ENCODE measurements at places on chromosomes 16 and 17. TPM values are rescaled to one million over a fixed set of nuclear protein-coding genes. Genes with fewer than 3 reads are reported as not detected.
A peak's percentile ranks its signal among the peaks of the same experiment; 100 is the strongest.

SEPTIN12 gene
- not detected for total RNA-seq

RECQL5 gene
- total RNA-seq = 24.5 TPM

DYNLRB2 gene
- total RNA-seq = not detected

GRCh38 chr16:88070341-88070740 lies 119.1 kb downstream of the BANP start:
- no peaks in the 10 kb centered on the region for H3K4me1 ChIP-seq
- H3K4me3 ChIP-seq = no peak overlapping the region
- no peaks in the 10 kb centered on the region for H3K27me3 ChIP-seq
- no peak for DNase-seq
- H3K27ac ChIP-seq = no peak overlapping the region
- H3K36me3 ChIP-seq = no peaks in the 10 kb centered on the region

DNA sequence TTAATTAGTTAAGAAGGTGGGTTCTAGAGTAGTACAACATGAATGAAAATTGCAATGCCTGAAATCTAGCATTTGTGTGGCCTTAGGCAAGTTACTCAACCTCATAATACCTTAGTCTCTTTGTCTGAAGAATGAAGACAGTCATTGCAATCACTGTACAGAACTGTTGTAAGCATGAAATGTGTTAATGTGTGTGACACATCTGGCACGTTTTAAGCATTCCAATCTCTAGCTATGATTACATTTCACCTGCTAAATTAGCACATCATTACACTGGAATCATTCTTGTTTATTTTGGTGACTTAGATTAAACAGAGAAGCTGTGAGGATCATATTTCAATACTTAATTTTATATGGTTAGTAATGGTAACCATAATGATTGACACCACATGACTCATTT lies 629.7 kb upstream of the KIF2B start:
- no peak for DNase-seq
- no peaks in the 10 kb centered on the region for H3K36me3 ChIP-seq
- no peak overlapping the region for H3K4me3 ChIP-seq
- no peak overlapping the region for H3K27ac ChIP-seq
- H3K4me1 ChIP-seq = no peaks in the 10 kb centered on the region
- H3K27me3 ChIP-seq = no peaks in the 10 kb centered on the region

DNA sequence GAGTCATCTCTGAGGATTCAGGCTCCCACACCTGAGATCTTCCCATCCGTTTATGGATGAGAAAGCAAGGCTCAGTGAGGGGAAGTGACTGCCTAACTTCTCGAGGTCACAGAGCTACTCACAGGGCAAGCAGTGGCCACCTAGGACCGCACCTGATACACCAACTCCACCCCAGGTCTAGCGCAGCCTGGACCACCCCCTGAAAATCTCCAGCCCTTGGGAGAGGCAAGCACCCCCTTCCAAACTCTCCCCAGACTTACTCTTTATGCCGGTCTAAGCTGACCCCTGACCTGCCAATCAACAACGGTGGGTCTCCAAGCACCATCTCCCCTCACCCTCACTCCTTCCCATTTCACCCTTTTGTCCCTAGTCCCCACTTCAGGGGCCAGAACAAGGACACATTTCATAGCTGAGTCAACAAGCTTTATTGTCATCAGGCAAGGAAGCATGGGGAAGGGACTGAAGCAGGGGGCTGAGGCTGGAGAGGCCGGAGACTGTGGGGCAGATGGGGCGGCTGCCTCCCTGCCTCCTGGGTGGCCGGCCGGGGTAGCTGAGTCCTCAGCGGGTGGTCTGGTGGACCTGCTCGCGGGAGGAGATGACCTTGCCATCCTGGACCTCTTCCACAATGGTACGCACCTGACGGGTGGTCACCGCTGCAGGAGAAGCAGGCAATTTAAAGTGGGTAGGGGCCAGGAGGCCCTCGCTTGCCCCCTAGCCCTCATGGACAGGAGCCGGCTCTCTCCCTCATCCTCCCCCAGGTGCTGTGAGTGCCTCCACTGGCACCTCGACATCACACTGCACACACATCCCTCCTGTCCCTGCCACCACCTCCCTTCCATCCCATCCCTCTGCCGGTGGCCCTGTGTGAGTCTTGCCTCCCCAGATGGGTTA lies 5.1 kb downstream of the KRT17 start:
- H3K27me3 ChIP-seq = no peaks in the 10 kb centered on the region
- H3K27ac ChIP-seq = no peak overlapping the region
- H3K4me1 ChIP-seq = no peaks in the 10 kb centered on the region
- H3K4me3 ChIP-seq = no peak overlapping the region
- no peaks in the 10 kb centered on the region for H3K36me3 ChIP-seq

- no peak overlapping the region for H3K4me3 ChIP-seq
- no peaks in the 10 kb centered on the region for H3K27me3 ChIP-seq
- H3K27ac ChIP-seq = no peak overlapping the region
- peak; percentile 15 for DNase-seq
These were observed 67.2 kb downstream of the PARN start for GRCh38 chr16:14562691-14563491.

- peaks cover 38% of the 10 kb centered on the region for H3K4me1 ChIP-seq
- H3K27me3 ChIP-seq = peaks cover 42% of the 10 kb centered on the region
- peak overlapping the region; percentile 75 for H3K4me3 ChIP-seq
- H3K36me3 ChIP-seq = no peaks in the 10 kb centered on the region
- H3K27ac ChIP-seq = no peak overlapping the region
These were observed 622 bp downstream of the CUEDC1 start for GRCh38 chr17:57954397-57955182.
